ENCODE measurements at places on chromosomes 1 and 21.

DNA sequence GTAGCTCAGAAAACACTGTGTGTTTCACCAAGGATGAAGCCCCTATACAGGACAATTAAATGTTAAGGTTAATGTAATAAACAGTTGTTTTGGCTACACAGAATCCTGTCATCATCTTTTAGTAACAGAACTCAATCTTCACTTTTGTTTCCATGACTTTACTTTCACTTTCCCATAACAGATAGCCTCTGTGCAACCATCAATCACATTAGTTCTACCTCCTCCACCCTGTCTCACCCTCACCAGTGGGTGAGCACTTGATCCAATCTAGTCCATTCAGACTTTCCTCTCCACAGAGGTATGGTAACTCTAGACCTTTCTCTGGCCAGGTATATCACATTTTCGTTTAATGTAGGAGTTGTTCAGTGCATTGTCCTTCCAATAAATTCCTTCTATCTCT lies 1018.5 kb downstream of the ADGRL2 start:
- DNase-seq, result no peak

- no peak for DNase-seq
Observed at GRCh38 chr21:43317959-43318358, 109.0 kb downstream of the SIK1 start.

- DNase-seq, result peak; percentile 35
Observed at GRCh38 chr1:107936498-107937481, 28.2 kb downstream of the VAV3 start.

DNA sequence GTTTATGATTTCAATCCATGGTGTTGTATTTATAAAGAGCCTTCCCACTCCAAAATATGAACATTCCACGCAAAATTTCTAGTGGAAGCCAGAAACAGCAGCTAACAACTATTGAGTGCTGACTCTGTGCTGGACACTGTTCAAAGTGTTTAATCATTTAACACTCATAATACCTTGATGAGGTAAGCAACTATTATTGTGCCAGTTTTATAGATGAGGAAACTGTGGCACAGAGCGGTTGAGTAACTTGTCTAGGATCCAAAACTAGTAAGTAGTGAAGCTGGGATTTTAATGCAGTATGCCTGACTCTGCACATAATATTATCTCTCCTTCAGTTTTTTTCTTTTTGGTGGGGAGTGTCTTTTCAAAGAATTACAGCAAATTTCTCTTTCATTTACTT lies 228.3 kb downstream of the SLC35F3 start:
- DNase-seq, result no peak

- DNase-seq, result no peak
Observed at GRCh38 chr1:3103967-3104677, 35.1 kb downstream of the PRDM16 start.

- DNase-seq, result no peak
Observed at GRCh38 chr21:36733857-36734256, 34.9 kb downstream of the SIM2 start.

DNA sequence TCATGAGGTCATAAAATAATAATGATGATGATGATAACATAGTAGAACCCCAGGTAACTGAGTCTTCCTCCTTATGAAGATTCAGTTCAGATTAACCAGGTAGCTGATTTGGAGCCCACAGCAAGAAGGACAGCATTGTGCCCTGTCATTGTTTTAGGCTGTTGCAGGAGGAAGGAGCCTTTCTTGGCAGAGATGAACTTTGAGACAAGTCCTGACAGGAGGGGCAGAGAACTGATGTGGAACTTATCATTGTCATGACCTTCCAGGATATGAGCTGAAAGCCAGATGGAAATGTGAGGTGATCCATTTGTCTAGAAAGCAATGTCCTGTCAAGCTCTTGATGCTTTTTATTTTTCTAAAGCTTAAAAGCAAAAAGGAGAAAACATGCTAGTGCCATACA lies 132.6 kb upstream of the COA6 start:
- no peak for DNase-seq

DNA sequence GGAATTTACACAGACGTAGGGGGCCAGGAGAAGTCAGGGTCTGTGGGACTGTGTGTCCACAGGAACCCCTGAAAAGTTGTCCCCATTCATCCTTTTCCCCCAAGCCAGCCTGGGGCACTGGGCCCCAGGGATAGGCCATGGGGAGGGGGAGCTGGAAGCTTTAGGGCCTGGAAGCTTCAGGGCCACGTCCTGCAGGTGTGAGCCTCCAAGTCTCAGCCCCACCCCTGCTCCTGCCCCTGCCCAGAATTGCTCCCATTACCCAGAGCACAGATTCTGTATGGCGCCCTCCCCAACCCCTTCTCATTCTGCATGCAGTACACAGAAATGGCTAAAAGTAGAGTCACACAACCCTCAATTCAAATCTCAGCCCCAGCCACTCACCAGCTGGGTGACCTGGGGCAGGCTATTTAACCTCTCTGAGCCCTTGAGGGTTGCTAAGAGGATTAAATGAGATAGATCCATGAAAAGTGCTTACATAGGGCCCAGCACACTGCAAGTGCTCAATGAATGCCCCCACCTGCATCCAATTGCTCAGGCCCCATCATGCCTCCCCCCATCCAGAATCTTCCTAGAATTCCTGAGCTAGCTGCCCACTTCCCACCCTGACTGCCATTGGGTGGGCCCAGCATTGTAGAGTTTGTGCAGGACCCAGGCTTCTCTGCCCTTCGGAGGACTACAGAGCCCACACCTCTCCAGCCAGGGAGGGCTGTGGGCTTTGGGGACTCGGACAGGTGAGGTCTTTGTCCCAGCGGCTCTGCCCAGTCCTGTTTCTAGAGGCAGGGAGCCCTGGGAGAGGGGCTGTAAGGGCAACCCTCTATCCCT lies 6.5 kb downstream of the RAP1GAP start:
- DNase-seq, result no peak

GRCh38 chr1:30225357-30225756 lies 498.0 kb downstream of the MATN1 start:
- DNase-seq, result no peak

All from activated CD4-positive, CD25-positive, alpha-beta regulatory T cell treated with anti-CD3 and anti-CD28 coated beads, Interleukin-2, amount 50 U/mL, for 72 hours (primary cell).